ENCODE measurements at places on chromosomes 2 and 18. TPM values are rescaled to one million over a fixed set of nuclear protein-coding genes. Genes with fewer than 3 reads are reported as not detected.
A peak's percentile ranks its signal among the peaks of the same experiment; 100 is the strongest.

MTHFD2 gene
- polyA plus RNA-seq = 153 TPM

DUSP2 gene
- 0.26 TPM for polyA plus RNA-seq

SLC5A7 gene
- polyA plus RNA-seq = not detected

CCDC68 gene
- polyA plus RNA-seq = 3.1 TPM

TMEM163 gene
- not detected for polyA plus RNA-seq

DNA sequence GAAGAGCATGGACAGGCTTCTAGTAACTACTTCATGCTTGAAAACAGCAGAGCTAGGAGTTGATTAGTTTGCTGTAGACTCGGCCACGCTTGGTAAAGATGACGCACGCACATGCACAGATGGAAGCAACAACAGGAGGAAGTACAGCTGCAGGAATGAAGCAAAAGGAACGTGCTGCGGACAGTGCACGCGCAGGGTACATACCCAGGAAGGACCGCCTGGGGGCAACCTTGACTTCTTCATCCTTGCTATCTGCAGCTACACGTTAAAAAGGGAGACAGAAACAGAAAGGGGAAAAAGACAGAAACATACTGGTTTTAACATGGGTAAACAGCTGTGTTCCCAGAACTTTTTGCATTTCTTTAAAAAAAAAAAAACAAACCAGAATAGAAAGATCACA, 17.7 kb downstream of the SLC66A2 start:
- DNase-seq = no peak

GRCh38 chr2:185984670-185985069, 246.1 kb downstream of the FSIP2 start:
- DNase-seq = no peak

GRCh38 chr2:71347517-71347916, 15.9 kb downstream of the ZNF638 start:
- DNase-seq = no peak

DNA sequence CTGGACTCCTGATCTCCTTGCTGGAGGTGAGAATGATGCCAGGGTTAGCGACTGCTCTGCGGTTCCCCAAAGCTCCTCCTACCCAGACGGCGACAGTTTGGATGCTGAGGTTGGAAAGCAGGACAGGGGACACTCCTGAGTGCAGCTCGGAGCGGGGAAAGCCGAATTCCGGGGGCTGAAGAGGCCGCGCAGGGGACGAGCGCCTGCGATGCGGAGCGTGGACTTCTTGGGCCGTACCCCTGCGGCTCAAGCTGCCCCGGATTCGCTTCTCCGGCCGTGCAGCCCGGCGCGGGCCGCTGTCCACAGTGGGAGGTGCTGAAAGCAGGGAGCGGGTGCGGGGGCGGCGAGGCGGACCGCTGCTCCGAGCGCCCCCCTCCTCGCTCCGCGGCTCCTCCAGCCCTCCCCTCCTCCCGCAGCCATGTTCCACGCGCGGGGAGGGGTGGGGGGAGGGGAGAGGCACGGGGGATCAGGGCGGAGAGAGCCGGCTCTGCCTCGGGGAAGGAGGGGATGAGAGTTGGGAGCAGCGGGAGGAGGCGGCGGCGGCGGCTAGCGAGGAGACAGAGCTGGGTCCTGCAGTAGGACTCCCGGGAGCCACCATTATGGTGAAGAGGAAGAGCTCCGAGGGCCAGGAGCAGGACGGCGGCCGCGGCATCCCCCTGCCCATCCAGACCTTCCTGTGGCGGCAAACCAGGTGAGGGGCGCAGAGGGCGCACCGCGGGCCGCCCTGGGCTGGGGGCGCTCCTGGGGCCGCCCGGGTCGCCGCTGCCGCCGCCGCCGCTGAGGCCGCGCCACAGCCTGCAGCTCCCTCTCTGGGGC, at the start of gene UNC80:
Gene UNC80, plus strand, starts transcription at position 359 of the 816 bp plus-strand sequence. Its CDS starts 241 bp downstream, at position 600.
- DNase-seq = peak; percentile 19

DNA sequence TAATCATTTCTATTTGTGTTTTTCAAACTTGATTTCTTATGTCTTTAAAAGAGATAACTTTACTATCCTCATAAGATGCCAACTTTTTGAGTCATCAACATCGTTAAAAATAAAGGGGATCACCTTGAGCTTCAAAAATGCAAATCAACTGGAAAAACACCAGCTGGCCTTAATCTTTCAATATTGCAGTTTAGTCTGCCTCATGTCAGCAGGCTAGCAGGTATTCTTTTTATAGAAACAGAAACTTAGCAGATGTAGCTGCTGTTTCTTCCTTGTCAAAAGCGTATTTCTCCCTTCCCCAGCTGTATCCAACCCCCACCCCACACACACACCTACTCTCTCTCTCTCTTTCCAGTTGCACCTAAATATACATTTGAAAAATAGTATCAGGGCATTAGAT, 154.1 kb upstream of the ZNF804A start:
- DNase-seq = no peak

DNA sequence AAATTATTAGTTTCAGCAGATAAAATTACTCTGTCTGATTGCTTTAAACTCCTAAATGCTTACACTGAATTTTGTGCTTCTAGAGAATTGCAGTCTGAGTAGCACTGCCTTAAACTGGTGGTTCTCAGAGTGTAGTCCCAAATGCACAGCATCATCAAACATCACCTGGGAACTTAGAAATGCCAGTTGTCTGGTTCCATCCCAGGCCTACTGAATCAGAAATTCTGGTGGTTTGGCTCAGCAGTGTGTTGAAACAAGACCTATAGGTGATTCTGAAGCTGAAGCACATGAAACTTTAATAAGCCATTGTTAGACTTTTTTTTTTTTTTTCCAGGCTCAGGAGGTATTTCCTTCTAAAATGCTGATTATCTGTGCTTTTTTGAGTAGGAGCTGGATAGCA, 22.0 kb downstream of the EPC2 start:
- no peak for DNase-seq

DNA sequence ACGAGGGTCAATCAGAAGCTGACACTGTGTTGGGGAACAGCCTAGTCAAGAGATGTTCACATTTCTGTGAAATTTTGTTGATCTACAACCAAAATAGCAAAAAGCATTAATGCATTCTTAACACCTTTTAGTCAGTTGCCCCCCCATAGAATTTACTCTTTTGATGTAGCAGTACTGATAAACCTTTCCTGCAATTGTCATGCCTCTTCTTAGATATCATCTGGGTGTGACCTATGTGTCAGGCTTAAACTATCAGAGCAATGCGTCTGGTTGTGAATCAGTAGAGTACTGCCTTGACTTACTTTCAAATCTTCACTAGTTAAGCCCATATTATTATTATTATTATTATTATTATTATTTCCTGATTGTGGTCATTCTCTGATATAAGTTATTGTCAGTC, 61.9 kb downstream of the GREB1L start:
- peak; percentile 6 for DNase-seq

- DNase-seq = no peak
These were observed 28.7 kb downstream of the SRSF7 start for GRCh38 chr2:38722271-38723061.

- no peak for DNase-seq
These were observed 52.5 kb downstream of the SDC1 start for GRCh38 chr2:20172273-20173055.

GRCh38 chr2:113977060-113977659, 87.3 kb downstream of the ACTR3 start:
- DNase-seq = no peak

- no peak for DNase-seq
These were observed 371.8 kb upstream of the FANCL start for GRCh38 chr2:58612973-58613372.

DNA sequence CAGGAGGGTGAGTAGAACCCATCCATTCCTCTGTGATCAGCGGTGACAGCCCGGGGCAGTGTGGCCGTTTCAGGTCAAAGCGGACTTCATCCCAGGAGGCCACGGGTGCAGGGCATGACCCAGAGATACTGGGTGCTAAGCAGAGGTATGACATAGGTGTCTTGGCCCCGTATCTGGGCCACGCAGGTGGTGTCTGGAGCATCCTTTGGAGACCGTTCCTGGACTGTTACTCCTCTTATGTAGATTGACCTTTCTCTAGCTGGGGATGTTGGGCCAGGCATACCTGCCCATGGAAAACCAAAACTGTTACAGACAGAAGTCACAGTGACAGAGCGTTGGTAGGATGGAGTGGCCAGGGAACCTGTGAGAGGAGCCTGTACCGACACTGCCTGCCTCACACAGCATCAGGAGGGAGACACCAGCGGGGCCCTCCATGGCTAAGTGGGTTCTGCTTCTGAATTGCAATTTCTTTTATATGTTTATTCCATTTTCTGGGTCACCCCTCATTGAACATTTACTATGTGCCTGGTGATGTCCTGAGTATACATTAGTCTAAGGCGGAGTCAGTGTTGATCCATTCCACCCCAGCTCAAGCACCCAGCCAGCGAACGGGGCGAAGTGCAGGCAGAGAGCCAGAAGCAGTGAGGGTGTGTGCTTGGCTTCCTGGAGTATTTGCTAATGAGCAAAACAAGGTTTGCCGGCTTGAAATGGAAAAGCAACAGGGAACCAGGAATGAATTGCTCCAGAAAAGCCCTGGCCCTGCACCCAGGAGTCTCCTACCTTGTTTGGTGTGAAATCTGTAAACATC, 141.7 kb downstream of the SH3RF3 start:
- no peak for DNase-seq

DNA sequence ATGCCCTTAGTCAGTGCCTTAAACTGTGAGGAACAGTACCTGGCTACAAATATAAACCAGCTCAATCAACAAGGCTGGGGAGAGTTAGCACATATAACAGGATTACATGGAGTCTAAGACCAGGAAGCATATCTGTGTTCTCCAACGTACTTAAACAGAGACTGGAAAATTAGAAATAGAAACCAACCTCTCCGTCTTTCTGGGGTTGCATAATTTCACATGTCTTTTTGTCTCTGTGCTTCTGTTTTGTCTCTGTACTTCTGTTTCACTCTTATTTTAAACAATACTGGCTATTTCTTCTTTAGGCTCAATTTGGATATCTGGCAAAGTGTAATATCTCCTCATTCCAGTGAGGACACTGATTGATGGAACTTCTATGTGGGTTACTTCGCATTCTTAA, 749.0 kb upstream of the ZEB2 start:
- DNase-seq = no peak

GRCh38 chr2:134736167-134736880, 17.5 kb upstream of the TMEM163 start:
- no peak for DNase-seq

Data from A549 (cell line).